ENCODE measurements at places on chromosomes 2 and 18.

GRCh38 chr18:59566533-59566971 is 130.7 kb downstream of the CCBE1 start:
- DNase-seq = no peak

DNA sequence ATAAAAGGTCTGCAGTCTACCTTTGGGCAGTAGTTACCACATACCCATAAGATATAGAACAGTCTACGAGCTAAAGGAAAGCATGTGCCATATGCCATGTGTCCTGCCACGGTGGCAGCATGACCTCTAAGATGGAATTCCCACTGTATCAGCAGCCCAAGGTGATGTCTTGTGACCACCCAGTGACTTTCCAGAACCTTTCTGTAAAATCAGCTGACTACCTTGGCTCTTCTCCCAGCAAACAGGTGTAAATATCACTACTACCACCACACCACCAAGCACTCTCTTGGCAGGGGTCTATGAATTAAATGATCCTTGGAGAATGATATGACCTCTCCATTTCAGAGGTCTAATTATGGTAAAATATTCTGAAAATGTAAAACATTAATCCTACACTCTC is 99.6 kb downstream of the METTL8 start:
- no peak for DNase-seq

DNA sequence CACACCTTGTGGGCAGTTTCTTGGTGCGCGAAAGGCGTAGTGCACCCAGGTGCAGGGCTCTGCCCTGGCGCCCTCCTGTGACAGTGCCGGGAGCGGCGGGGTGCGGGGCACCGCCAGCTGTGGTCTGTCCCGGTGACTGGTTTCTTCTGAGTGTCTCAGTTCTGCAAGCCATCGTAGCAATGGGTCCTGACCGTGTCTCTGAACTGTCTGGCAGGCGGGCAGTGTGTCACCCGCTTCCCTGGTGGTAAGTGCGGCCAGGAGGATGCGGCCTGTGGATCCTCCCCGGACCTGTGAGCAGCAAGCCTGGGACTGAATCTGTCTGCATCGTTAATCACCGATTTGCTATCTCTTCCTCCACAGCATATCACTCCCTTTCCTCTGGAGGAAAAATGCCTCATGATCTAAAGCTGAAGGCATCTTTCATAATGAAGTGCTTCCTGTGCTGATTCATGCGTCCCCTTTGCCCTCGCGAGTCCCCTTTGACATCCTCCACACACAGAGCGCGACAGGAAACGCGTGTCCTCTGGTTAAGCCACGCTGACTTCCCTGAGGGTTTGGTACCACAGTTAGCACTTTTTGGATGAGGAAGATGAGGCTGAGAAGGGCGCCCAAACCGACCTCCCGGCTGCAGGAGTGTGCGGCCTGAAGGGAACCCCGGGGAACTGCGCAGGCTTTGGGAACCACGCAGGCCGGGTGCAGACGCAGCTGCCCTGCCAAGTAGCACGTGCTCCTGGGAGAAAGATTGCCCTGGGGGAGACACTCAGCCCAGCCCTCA is 416.0 kb upstream of the HS6ST1 start:
- peak; percentile 81 for DNase-seq

GRCh38 chr2:182050333-182051135 is 64.9 kb downstream of the PPP1R1C start:
- no peak for DNase-seq

DNA sequence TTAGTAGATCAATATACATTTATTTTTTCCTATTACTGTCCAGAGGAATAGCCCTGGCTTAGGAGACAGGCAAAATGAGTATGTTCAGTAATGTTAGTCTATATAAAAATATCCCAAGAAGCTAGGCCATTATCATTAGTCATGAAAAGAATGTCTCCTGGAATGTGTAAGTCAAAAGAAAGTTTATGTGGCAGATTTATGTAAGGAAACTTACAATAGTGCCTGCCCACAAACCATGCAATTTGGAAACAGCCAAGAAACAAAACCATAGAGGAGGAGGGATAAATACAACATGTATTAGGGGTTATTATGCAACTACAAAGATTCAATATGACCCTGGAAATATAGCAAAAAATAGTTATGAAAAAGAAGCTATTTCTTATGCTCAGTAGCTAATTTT is 96.3 kb downstream of the NOL4 start:
- DNase-seq = no peak

GRCh38 chr2:119179991-119180390 is 21.4 kb upstream of the C1QL2 start:
- DNase-seq = no peak

DNA sequence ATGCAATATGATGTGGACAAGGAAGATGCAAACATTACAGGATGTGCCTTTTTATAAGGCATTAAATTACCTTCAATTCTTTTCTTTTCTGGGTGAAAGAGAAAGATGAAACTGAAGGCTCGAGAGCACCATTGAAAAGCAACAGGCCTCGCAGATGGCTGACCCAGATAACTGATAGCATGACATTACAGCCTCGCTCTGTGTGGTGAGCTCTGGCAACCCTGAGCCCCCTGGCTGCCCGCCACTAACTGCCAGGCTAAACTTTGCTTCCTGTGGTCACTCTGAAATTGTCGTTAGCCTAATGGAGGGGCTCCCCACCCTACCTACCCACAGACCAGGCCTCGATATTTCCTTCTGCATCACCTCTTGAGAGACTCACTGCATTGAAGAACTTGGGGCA is 516.8 kb upstream of the FANCL start:
- no peak for DNase-seq

DNA sequence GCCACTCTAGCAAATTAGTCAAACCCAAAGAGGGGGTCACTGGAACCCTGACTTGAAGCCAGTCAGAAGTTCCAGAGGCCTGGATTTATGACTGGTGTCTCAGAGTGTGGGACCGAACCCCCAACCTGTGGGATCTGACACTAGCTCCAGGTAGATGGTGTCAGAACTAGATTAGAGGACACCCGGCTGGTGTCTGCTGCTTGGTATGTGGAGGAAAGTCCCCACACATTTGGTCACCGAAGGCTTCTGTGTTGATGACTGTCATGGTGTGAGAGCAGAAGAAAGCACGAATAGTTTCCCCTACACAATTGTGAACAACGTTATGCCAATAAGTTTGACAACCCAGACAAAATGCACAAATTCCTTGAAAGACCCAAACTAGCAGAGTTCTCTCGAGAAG is 48.1 kb downstream of the B3GNT2 start:
- no peak for DNase-seq

DNA sequence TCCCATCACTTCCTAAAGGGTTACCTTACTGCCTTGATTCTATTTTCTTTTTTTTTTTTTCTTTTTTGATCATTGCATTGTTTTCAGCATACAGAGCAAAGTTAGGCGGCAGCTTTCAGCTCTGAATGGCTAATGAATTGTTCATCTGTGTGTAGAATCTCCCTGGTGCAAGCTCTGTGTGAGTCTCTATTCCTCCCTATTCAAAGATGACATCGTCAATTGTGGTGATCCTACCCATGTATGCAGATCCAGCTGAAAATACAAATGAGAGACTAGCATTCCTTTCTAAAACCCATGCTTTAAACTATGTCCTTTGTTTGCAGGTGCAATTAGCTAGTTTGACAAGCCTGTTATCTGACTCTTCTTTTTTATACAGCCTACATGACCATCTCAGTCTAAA is 539.0 kb downstream of the ARHGAP15 start:
- no peak for DNase-seq

DNA sequence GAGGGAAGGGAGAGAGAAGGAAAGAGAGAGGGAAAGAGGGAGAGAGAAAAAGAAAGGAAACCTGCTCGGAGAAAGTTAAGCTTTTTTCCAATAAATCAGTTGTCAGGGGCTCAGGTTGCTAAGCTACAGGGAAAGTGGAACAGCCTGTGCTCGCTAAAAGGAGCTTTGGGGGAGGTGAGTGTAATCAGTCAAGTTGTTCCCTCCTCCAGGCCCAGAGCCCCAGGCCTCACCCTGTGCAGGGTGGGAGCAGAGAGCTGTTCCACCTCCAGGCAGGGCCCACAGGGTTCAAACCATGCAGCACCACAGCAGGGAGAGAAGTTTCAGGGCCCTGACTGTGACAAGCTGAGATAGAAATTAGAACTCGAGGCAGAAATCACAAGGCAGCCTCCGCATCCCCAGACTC is 56.4 kb upstream of the PPP1CB start:
- no peak for DNase-seq

GRCh38 chr2:65599693-65600092 is 167.3 kb upstream of the SPRED2 start:
- DNase-seq = no peak

DNA sequence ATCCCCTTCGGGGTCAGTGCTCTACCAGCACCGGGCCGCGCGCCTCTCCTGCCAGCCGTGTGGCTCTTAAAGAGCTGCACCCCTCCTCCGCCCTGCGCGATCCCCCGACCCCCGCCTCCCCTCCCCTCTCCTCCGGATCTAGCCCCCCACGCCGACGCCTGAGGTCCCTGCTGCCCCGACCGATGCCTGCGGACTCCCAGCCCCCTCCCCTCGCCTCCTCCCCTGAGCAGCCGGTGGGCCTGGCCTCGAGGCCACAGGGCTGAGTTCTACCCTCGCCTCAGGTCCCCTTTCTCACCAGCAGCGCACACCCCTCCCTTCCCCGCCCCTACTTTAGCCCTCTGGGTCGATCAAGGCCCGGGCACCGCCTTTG is 5.8 kb upstream of the SIX3 start:
- DNase-seq = no peak

GRCh38 chr2:42765686-42766085 is 1.8 kb upstream of the OXER1 start:
- no peak for DNase-seq

DNA sequence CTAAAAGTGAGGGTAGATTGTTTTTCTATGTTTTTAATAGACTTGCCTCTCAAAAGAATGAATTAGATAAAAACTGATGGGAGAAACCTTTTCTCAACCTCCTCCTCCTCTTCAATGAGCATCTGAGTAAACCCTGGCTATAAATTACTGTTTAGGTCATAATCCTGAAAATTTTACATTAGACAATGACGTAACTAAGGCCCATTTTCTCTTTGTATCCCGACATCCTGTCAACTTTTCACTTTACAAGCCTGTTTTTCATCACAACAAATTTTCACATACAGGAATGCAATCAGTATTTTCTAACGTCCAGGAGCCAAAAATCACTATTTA is 1.3 kb downstream of the SPIRE1 start:
- no peak for DNase-seq

DNA sequence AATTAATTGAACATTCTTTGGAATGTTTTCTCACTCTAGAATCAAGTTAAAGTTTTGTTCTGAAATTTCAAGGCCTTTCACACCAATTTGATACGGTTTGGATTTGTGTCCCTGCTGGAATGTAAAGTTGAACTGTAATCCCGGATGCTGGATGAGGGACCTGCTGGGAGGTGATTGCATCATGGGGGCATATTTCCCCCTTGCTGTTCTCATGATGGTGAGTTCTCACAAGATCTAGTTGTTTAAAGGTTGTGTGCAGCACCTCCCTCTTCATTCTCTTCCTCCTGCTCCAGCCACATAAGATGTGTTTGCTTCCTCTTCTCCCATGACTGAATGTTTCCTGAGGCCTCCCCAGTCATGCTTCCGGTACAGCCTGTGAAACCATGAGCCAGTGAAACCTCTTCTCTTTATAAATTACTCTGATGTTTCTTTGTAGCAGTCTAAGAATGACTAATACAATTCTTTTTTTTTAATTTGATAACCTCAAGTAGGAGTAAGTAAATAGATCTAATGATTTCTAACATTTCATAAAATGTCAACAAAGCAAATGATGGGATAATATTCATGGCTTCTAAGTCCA is 144.2 kb upstream of the CDH7 start:
- DNase-seq = no peak

DNA sequence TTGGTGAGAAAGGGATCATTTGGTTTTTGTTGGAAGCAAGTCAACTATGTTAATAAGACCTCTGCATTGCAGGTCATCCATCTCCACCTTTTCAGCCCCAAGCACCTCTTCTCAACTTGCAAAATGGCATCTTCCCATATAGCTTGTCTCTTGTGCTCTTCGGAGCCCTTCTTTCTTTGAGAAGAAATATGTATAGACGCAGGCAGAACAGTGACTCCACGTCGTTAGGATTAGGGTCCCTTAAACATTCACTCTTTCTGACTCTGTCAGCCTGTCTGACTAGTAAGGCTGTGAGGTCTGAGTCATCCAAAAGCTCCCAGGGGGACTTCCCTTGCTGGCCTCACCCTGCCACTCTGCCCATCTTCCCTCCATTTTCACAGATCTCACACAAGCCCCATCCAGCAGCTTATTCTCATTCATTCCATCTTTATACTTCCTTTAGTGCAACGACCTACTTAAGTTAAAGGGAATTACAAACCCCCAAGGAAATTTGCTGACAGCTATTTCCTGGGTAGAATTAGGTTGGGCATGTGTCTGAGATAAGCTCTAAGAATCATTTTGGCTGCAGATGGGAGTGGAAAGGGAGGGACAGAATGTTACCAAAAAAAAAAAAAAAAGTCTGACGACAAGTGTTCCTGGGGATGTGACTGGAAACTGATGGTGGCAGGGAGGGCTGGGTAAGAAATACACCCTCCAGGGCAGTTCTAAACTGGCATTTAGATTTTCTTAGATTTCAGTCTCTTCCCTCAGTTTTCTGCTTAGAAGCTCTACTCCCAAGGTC is 37.7 kb upstream of the MEX3C start:
- DNase-seq = peak; percentile 74

GRCh38 chr2:231204146-231204545 is 5.7 kb downstream of the ARMC9 start:
- DNase-seq = no peak

- no peak for DNase-seq
Measured at GRCh38 chr2:44927985-44928482, 13.5 kb upstream of the SIX3 start.

GRCh38 chr18:70154591-70155194 is 50.8 kb downstream of the RTTN start:
- DNase-seq = no peak

DNA sequence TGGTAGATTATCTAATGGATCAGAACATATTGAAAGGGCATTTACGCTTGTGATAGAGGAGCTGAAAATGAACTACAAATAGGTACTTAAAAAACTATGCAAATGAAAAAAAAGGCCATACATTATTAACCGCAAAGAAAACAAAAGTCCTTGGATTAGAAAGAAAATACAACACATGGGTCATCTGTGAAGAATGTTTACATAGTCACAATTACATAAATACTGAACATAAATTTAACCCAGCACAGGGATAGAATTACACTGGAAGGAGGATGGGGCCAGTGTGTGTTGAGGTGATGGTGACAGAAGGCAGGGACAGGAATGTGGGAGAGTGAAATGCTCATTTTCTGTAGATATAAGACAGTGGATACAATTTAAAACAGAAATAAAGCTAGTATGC is 6.6 kb downstream of the NTSR2 start:
- DNase-seq = no peak

DNA sequence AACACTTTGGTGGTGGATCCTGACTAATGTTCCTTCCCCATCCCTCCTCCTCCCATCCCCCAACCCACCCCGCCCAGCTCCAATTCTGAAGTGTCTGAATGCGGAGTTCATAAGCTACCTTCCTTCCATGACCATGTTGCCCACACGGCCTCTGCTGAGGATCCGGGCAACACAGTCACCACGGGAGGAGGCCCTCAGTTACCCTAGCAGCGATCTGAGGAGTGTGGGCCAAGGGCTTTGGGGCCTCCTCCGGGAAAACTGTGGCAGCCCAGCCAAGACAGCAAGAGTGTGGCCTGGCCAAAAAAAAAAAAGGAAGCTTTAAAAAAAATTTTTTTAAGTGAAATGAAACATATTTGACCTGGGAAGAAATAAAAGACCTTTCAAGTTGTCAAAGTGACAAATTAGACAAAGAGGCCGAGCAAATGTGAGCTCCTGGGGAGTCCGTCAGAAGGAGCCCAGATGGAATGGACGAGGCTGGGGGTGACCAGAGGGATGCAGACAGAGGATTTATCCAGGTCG is 169.0 kb upstream of the PKDCC start:
- DNase-seq = no peak
